Stimulated activated CD4-positive, alpha-beta T cell treated with anti-CD3 and anti-CD28 coated beads, Interleukin-12 subunit alpha, Interleukin-12 subunit beta, amount 100 ng/mL, for 24 hours (primary cell): ENCODE measurements at places on chromosomes 7 and 10.

- no peak for DNase-seq
Observed at GRCh38 chr10:47235484-47235883, 64.5 kb upstream of the GDF10 start.

GRCh38 chr7:5615190-5616070, 166.0 kb downstream of the RNF216 start:
- DNase-seq = no peak

- DNase-seq = no peak
Observed at GRCh38 chr10:90849956-90850749, 7.7 kb downstream of the HTR7 start.

- DNase-seq = no peak
Observed at GRCh38 chr7:24923172-24923865, 56.7 kb downstream of the OSBPL3 start.

DNA sequence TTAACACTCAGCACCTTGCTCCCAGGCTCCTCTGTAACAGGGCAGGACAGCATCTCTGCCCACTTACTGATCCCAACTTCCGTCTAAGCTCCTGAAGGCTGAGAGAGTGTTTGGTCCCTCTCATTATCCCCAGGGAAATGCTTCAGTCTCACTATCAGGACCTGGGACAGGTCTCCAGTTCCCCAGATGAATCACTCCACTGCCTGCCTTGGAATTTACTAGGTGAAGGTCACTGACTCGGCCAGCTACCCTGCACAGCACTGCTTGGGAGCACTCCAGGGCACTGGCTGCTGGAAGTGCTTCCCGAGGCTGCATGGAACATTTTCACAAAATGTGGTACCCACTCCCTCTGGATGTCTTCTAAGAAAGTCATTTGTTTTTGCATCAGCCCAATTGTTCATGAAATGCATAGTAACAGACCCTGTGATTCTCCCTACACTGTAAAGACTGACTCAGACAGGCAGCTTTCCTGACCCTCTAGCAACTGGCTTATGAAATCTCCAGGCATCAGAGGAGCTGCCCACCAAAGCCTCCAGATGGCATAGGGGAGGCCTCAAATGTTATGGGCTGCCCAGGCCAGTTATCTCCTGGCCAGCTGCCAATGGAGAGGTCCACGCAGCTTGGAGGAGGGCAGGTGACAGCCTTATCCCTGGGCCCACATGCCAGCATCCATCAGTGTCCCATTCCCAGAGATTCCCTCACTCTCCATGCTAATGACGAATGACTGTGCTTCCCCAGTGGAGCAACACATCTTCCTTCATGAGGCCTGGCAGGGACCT, 89.1 kb downstream of the GFRA1 start:
- no peak for DNase-seq

DNA sequence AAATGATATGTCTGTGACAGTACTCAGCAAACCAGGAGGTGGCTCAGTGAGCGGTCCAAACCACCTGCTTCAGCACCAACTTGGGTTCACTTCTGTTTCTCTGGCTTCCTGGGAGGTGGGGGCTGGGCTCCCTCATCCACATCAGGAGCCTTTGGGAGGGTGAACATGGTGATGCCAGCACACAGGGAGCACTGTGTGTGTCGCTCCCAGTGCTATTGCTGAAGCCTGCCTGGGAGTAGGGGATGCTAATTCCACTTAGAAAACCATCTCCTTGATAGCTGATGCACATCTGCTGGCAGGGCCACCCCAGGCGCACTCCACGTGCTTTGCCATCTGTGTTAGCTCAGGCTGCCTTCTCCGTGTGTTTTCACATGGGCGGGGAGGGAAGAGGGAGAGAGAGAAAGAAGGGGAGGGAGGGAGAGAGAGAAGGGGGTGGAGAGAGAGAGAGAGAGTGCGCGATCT, 58.0 kb downstream of the RAMP3 start:
- no peak for DNase-seq

DNA sequence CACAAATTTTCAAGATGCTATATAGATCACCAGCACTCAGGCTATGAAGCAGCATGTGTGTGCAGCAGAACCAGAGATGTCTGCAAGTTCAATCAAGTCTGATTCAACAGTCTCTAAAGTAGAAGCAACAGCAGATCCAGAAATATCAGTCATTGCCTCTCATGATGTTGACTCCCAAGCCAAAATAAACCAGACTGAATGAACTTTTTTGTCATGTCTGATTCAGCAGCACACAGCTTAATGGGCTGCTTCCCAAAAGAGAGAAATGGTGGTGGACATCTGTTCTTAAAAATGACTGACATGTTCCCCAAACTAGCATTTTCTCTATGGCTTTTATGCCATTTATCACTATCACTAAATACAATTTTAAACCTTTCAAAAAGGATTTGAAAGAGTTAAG, 53.8 kb downstream of the TMEM26 start:
- no peak for DNase-seq

- no peak for DNase-seq
Observed at GRCh38 chr7:77791956-77792355, 6.3 kb downstream of the TMEM60 start.

DNA sequence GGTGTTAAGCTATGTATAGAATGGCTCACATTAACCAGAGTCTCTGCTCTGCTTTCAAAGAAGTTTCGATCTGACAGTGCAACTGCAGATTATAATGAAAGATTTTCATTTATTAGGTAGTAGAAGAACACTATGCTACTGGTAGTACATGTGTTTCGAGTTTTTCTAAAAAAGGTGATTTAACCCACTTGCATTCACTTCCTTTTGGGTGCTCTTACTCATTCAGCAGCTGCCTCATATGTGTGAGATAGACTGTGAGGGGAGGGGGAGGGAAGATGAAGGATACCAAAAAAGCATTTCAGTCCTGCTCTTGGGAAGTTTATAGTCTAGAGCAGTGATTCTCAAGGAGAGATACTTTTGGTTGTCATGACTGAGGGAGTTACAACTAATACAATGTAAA, 20.4 kb downstream of the PLEKHA8 start:
- DNase-seq = no peak

GRCh38 chr7:131094685-131095084, 233.0 kb upstream of the MKLN1 start:
- DNase-seq = no peak

- DNase-seq = no peak
Observed at GRCh38 chr7:17952387-17952786, 12.1 kb upstream of the SNX13 start.

GRCh38 chr10:71038091-71038633, 149.8 kb upstream of the PCBD1 start:
- no peak for DNase-seq

- DNase-seq = no peak
Observed at GRCh38 chr7:136492366-136492765, 376.1 kb upstream of the CHRM2 start.

DNA sequence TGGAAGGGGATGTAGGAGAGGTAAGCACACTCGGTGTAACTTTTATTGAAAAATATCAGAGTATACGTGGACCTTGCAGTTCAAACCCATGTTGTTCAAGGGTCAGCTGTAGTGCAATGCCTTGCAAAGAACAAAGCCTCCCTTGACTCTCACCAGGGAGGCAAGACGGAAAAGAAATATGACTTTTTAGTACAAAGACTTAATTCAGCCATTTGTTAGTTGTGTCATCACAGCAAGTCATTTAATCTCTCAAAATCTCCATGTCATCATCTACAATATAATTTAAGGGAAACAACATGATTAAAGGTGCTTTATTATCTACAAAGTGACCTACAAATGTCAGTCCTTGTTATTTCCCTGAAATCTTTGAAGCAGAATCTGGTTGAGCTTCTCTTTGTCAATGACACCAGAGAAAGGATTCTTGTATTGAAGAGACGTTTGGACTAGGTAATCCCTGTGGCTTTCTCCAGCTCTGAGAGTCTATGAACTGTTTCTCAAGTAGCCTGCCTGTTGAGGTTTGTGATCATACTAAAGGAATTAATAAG, 502.8 kb downstream of the REEP3 start:
- DNase-seq = no peak

DNA sequence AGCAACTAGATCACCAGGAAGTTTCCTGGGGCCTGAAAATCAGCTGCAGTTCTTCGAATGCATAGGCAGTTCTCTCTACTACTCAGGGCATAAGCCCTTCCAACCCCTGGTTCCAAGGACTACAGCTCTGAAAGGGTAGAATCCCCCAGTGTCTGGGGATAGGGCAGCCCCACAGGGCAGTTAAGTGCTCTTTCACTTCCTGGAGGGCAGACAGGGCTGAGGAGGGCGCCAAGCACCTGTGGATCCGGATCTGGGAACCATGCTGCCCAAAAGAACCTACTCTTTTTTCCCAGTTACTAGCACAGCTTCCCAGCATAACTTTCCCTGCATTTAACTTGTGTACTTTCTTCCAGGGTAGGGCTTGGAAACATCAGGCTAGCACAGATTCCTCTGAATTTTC, 41.1 kb downstream of the CXCL12 start:
- DNase-seq = no peak

DNA sequence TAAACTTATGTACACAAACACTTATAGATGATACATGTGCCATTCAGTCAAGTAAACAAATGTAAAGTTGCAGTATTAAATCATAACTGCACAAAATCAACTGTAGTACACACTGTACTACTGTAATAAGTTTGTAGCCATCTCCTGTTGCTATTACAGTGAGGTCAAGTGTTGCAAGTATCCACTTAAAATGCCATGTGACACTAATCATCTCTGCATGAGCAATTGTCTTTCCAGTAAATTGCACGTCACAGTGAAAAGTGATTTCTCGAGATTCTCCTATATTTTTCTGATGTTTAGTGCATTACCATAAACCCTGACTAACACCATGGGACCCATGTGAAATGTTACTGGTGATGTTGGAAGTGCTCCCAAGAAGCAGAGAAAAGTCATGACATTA, 293.3 kb upstream of the SP4 start:
- DNase-seq = no peak

DNA sequence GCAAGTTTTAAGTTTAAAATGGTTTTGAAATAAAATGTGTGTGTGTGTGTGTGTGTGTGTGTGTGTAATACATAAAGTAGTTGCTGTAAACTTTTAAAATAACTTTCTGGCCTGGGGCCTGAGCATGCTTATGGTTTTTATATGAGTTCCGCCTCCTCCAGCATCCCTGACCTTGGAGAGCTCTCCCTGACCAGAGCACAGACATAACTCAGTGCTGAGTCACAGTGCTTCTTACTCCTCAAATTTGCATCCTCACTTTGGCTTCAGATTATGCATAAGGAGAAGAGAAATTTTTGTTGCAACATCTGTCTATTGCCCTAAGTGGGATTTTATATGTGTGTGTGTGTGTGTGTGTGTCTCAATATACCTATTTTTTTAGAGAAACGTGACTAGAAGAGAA, 200.8 kb downstream of the ELMO1 start:
- DNase-seq = no peak

GRCh38 chr7:102208826-102209225, 77.8 kb upstream of the SH2B2 start:
- DNase-seq = no peak

DNA sequence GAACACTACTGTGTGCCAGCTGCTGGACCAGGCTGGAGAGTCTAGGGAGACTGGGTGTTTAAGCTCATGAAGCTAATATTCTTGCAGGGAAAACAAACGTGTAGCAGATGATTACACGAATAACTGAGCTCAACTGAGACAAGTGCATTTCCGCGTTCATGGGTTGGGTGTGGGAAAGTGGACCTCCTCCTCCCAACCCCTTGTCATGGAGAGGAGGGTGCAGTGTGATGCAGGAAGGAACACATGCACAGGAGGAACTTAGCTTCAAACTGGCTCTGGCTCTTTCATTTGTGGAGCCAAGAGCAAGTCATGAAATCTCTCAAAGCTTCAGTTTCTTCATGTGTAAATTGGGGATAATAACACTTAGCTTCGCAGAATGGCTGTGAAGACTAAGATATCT, 204.3 kb downstream of the ARHGAP12 start:
- DNase-seq = no peak

DNA sequence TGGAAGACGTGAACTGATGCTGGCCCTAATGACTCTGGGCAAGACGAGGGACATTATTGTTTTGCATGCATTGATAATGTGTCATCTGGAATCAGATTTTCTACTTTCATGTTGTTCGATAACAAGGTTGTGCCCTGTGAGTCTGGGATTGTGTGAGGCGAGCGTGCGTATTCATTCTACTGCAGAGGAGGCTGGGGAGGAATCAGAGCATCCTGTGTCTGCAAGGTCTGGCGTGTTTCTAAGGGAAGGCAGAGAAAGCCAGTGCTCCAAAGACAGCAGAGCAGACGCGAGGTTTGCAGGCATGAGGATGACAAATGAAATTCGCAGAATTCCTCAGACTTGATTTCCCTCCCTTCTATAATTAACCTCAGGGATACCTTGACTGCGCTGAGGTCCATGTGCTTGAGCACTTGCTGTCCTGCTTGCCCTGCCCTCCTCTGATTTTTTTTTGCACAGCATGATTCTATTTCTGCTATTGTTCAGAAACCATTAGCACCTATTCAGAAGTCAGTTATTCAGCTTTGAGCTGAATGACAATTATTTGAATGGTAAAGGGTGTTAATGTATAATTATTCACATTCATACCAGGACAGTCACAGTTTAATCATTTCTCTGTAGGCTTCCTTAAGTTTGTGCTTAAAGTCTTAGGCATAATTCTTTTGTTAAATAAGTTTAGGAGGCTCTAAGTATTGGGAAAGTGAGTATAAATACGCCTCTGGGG, 233.6 kb downstream of the EBF3 start:
- DNase-seq = no peak

GRCh38 chr7:148264933-148265557, 325.5 kb upstream of the C7orf33 start:
- DNase-seq = no peak

DNA sequence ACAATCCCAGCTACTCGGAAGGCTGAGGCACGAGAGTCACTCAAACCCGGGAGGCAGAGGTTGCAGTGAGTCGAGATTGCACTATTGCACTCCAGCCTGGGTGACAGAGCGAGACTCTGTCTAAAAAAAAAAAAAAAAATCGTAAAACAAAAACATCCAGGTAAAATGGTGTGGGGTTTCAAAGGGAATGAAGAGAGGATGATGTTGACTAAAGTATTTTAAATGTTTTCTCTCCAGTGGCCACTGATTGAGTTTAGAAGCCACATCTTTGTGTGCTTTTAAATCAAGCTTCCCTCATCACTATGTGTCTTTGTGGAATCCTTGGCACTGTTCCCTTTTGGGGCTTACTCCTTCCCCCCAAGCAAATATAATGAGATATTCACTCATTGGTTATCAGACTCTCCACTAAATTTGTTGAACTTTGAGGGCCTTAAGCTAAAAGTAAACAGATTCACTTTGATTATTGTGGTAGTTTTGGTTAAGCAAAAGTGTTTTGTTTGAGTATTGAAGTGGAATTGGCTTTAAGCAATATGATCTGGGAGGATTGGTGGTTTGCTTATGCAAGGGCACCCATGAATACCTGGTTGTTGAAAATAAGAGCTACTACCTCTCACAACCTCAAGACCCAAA, 162.9 kb downstream of the CDK14 start:
- no peak for DNase-seq

DNA sequence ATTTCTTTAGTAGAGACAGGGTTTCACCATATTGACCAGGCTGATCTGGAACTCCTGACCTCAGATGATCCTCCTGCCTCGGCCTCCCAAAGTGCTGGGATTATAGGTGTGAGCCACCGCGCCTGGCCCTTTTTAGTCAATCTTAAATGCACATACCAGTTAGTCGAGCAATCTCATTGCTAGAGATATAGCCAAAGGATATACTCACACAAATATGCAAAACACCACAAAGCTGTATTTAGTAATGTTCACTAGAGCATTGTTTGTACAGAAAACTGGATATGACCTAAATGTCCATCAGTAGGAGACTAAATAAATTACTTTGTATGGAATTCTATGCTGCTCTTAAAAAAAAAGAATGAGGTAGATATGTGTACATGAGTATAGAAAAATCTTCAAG, 24.5 kb upstream of the IL6 start:
- no peak for DNase-seq

GRCh38 chr7:68364886-68365625, 1233.2 kb upstream of the AUTS2 start:
- no peak for DNase-seq

GRCh38 chr7:134750083-134751062, 29.1 kb upstream of the CALD1 start:
- DNase-seq = peak; percentile 64
